Activated B cell treated with CpG ODN at 0.5 μM for 24 hours (primary cell): ENCODE measurements at places on chromosomes 1 and 21.

GRCh38 chr1:200733907-200734306, 4.8 kb upstream of the CAMSAP2 start:
- no peak overlapping the region for H3K4me3 ChIP-seq
- H3K4me1 ChIP-seq, result peaks cover 9% of the 10 kb centered on the region
- H3K27me3 ChIP-seq, result peaks cover 7% of the 10 kb centered on the region
- peaks cover 2% of the 10 kb centered on the region for H3K36me3 ChIP-seq

GRCh38 chr1:34780528-34780927, 486 bp upstream of the GJB3 start:
- peaks cover 54% of the 10 kb centered on the region for H3K27me3 ChIP-seq
- H3K36me3 ChIP-seq, result no peaks in the 10 kb centered on the region
- H3K4me1 ChIP-seq, result no peaks in the 10 kb centered on the region
- no peak overlapping the region for H3K27ac ChIP-seq
- DNase-seq, result no peak
- no peak overlapping the region for H3K4me3 ChIP-seq

GRCh38 chr1:178776553-178776952, 51.5 kb downstream of the RALGPS2 start:
- peak overlapping the region; percentile 60 for H3K27ac ChIP-seq
- H3K27me3 ChIP-seq, result no peaks in the 10 kb centered on the region
- DNase-seq, result no peak
- H3K36me3 ChIP-seq, result peaks cover 48% of the 10 kb centered on the region

- H3K4me1 ChIP-seq, result no peaks in the 10 kb centered on the region
- H3K36me3 ChIP-seq, result no peaks in the 10 kb centered on the region
- no peak for DNase-seq
Measured at GRCh38 chr1:54142146-54142900, 10.5 kb downstream of the CDCP2 start.

DNA sequence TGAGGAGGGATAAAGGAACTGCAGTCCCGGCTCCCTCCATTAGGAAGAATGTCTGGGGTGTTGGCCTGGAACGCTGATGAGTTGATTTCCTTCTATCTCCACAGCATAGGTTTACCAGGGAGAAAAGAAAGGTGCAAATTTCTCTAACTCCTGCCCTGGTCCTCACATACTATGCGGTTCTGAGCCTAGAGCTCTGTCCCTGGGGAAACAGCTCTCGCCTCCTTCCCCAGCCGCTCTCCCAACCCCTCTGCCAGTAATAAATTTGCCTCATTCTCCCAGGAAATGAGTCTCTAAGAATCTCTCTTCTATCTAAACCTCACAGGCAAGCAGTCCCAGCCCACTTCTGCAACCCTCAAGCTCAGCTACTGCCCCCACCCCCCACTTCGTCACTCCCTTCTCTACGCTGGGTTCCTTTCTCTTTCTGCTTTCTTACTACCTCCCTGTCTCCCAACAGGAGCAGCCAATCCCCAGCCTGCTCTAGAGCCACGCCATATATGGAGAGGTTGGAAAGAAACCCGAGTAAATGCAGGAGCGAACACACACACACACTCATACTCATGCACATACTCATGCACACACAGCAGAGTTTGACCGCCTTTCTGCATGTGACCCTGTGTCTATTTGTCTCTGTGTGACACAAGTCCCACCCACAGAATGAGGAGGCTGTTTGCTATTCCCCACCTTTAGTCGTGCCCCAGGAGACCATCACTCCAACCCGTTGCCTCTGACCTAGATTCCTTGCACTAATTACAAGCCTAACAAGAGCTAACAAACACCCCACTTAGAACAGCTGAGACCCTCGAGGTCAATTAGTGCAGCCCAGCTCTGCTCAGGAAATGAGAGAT, 13.4 kb downstream of the PLEKHO1 start:
- peaks cover 21% of the 10 kb centered on the region for H3K36me3 ChIP-seq
- peak overlapping the region; percentile 98 for H3K27ac ChIP-seq
- peaks cover 86% of the 10 kb centered on the region for H3K4me1 ChIP-seq
- no peaks in the 10 kb centered on the region for H3K27me3 ChIP-seq
- peak; percentile 34 for DNase-seq

DNA sequence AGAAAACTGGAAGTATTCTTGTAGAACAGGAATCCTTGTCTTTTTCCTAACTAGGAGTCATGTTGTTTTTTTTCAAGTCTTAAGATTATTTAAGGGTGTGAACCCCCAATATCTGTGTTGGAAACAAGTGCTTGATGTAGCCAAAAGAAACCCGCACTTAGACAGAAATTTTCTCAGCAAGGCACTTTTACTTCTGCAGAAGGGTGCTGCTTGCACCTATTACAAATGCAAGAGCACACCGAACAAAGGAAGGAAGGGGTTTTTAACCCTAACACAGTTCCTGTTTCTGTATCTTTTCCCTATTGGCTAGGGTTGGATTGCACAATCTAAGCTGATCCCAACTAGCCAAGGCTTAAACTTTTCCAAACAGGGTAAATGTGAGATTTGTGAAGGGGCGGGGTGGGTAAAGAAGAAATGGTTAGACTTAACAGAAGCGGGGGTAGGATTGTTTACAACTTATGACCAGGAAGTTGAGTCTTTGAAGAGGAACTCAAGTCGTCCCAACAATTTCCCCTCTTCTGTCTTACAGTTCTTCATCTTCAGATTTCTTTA, 75.1 kb downstream of the ZFYVE9 start:
- H3K27ac ChIP-seq, result no peak overlapping the region
- peaks cover 25% of the 10 kb centered on the region for H3K27me3 ChIP-seq
- no peak for DNase-seq
- H3K36me3 ChIP-seq, result peaks cover 6% of the 10 kb centered on the region
- no peaks in the 10 kb centered on the region for H3K4me1 ChIP-seq
- no peak overlapping the region for H3K4me3 ChIP-seq

DNA sequence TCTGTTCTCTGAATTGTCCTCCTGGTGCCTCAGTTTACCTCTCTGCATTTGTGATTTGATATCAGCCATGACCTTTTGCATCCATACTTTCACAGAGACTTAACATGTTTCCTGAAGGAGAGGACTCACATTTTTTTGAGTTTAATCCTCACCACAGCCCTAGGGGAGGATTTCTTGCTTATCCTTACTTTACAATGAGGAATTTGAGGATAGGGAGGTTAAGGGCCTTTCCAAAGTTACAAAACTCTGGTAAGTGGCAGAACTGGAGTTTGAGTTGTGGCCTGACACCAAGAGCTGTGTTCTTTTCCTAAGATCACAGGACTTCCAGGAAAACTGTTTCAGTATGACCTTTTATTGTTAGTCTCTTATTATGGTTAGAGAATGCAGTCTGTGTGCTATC, 34.2 kb downstream of the TNFRSF8 start:
- no peaks in the 10 kb centered on the region for H3K36me3 ChIP-seq
- H3K4me3 ChIP-seq, result no peak overlapping the region
- no peak for DNase-seq
- H3K4me1 ChIP-seq, result no peaks in the 10 kb centered on the region
- no peaks in the 10 kb centered on the region for H3K27me3 ChIP-seq
- no peak overlapping the region for H3K27ac ChIP-seq
